HEK293T (cell line): ENCODE measurements at places on chromosomes 2 and 18.

DNA sequence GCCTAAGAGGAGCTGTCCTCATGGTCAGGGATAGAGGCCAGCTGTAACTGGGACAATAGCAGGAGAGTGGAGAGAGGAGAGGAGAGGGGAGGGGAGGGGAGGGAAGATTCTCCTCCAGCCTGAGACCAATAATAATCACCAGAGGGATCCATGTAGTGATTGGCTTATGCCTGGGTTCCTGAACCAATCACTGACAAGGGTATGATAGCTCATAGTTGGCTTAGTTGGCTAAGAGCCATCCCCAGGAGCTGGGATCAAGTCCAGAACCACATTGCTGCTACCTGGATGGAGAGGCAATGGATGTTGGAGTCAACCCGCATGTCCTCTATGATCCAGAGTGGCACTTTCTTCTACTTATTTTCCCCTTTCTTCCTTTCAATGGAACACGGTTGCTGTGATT, 7.7 kb upstream of the ST8SIA5 start:
- DNase-seq: no peak

DNA sequence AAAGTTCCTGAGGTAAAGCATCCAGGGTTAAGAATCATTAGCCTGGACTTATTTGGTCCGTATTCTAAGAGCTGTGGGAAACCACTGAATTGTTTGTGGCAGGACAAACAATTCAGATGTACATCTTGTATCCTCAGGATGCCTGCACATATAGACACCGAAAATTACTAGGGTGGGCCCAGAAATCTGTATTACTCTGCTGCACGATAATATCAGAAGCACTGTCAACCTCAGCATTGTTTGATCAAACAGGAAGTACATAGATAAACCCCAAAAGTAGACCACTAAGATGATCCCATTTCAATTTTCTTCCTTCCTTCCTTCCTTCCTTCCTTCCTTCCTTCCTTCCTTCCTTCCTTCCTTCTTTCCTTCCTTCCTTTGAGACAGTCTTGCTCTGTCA, 34.2 kb upstream of the SPRED2 start:
- no peak for DNase-seq

DNA sequence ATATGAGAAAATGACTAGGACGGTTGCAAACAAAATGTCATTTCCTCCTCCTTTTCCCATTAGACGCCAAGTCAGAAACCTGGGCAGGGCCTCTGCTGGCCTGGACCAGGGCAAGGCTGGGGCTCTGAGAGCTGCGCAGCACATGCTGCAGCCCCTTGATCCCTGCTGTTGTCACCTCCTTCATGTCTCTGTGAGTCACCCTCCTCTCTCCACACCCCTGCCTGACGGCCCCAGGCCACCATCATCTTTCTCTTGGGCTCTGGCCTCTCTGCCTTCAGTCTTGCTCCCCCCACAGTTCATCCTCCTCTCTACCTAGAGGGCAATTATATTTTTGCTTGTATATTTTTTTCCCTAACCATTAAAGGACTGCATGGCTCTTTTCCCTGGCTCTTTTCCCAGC, 10.0 kb downstream of the FLACC1 start:
- no peak for DNase-seq

- no peak for DNase-seq
Observed at GRCh38 chr18:407191-407590, 93.3 kb downstream of the COLEC12 start.

DNA sequence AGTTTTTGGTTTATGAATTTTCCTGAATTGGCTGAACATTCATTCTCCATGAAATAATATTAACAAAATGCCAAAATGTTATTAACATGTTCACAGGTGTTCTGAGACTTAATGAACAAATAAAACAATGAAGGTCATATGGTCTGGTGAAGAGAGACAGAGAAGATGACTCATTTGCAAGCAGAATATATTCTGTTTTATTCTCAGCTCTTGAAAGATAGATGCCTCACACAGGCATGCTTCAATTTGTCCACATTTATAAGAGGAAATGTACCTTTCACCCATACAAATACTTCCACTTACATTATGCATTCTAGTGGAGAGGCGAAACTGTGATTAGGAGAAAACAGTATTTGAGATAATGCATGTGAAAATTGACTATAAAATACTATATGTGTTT, 75.4 kb upstream of the PGAP1 start:
- no peak for DNase-seq

- DNase-seq: no peak
Observed at GRCh38 chr2:210604666-210605065, 48.3 kb downstream of the CPS1 start.

GRCh38 chr2:156343940-156344301, 11.4 kb upstream of the NR4A2 start:
- no peak for DNase-seq

DNA sequence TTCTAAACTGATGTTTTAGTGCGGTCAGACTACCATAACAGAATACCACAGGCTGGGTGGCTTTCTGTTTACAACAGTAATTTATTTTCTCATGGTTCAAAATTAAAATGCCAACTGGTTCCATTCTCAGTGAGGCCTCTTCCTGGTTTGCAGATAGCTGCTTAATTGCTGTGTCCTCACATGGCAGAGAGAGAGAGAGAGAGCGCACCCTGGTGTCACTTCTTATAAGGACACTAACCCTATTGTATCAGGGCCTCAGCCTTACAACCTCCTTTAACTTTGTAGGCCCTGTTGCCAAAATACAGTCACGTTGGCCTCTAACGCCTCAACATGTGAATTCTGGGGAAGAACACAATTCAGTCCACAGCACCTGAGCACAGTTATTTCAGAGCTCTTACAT, 37.5 kb upstream of the ZNF385B start:
- DNase-seq: peak; percentile 46

DNA sequence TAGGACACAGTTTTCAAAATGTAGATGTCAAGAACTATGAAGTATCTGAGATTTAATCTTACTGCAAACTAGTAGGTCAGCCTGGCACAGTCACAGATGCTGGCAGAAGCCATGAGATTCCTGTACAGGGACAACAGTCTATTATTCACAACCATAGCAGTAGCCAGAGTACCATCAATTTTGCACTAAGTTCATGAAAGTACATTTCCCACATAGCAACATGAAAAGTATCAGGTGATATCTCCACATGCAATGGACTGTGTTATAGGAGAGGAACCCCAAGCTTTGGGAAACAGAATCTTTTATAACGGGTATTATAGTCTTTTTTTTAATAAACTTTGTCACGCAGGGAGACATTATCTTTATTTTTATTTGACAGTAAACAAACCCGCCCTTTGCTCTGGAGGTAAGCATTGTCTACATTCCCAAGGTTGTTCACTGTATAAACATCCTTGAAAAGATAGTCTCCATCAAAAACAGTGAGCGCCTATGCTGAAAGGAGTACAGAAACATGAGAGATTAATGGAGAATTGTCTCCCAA, 33.4 kb upstream of the DPP4 start:
- no peak for DNase-seq

- no peak for DNase-seq
Observed at GRCh38 chr2:197144183-197144582, 166.4 kb downstream of the ANKRD44 start.

- DNase-seq: no peak
Observed at GRCh38 chr18:4406856-4407255, 48.3 kb downstream of the DLGAP1 start.

GRCh38 chr2:98149333-98149697, 62.3 kb downstream of the VWA3B start:
- no peak for DNase-seq

DNA sequence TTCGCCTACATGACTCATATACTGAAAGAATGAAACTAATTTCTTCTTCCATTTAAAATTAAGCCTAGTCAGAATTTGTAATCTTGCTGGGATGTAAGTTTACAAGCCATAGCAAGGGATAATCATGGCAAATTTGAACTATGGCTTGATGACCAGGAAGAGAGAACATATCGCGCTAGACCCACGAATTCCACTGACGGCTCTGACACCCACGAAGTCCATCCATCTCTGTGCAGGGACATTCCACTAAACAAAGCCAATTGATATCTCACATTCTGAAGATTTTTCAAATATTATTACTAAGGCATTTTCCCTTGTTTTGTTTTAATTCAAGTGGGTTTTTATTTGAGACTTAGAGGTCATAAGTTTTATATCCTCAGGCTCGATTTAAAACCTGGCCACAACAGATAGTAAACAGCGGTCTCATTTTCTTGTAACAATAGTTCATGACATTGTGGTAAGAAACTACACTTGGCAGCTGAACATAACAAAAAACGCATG, 113.0 kb downstream of the QPCT start:
- no peak for DNase-seq

DNA sequence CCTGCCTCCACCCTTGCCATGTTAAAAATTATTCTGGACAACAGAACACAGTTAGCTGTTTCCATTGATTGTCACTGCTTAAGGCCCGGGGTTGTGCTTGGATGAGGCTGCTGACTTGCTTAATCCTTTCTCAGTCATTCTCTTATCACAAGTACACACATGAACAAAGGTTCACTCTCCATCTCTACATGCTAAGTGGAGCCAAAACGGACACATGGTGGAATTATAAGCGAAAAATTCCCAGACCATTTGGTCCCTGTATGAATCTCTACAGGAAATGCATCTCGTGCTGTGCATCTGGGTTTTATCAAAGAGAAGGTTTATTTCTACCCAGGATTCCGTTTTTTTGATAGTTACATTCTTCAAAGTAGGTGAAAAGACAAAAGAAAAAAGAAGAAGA, 177.5 kb upstream of the ETAA1 start:
- no peak for DNase-seq

- DNase-seq: no peak
Observed at GRCh38 chr2:10389573-10389972, 58.6 kb downstream of the ODC1 start.

- no peak for DNase-seq
Observed at GRCh38 chr18:6650127-6650507, 79.4 kb upstream of the ARHGAP28 start.

DNA sequence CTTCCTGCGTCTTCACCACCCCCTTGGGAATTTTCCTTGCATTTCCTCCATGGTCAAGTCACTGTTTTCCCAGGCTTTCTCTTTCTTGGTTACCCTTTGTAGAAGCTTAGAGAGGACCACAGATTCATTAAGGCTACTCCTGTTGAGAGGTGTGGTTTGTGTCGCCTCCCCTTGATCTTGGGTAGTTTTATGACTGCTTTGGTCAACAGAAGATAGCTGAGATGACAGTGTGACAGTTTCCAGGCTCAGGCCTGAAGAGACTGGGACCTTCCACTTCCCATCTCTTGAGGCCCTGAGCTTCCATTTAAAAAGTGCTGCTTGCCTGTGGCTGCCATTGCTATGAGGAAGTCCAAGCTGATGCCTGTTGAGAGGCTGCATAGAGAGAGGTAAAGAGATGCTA, 5.4 kb downstream of the ACOXL start:
- no peak for DNase-seq

DNA sequence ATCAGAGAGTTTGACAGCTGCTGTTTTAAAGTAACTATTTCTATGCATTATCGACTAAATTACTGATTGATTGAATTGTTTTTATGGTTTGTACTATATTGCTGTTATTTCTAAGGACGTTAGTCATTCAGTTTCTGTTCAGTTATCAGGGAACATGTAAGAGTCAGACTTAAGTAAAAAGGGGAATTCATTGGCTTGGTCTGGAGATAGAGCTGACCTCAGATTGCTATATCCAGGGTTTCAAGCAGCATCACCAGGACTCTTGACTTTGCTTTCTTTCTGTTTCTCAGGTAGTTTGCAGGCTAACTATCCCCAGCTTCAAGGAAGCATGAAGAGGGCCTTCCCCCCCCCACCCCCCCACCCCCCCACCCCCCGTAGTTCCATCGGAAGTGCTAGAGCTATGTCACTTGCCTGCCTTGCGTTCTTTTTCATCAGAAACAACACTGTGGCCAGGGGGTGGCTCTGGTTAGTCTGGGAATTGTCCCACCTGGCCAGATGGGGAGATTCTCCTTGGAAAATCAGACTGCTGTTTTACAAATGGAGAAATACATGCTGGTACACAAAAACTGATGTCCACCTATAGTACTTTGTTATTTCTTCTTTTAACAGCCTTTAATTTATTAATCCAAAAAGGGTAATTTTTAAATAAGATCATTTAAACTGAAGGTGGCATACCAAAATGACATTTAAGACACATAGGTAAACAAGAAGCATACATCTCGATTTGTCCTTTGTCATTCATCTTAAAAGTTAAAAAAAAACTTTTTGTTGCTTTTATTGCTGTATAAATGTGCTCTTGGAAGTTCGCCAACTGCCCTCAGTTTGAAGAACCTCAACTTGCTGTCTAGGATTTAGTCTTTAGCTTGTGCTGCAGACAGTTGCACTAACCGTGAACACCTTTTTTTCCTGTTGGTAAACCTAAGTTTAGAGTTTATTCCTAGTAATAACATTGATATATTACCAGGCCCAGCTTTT, 9.4 kb downstream of the SMAD4 start:
- DNase-seq: no peak

DNA sequence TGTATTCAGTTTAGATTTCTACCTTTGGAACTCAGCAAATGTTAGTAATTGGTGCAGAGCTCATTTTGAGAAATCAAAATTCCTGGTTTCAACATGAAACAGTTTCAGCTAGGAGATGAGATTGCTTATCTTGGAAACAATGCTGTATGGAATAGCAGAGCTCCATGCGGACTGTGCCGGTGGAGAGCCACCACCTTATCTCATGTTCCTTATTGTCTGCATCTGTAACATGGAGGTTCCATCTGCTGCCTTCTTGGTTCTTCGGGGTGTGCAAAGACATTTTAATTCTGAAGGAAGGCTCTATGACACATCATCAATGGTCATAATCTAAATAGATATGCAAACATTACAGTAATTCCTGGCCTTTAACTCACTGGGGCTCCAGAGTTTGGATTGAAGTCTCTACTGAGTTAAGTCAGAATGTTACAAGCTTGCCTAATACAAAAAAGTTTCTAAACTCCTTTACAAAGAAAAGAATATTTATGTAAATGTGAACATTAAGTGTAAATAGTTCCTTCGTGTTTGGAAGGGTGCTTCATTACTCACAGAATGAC, 65.3 kb downstream of the PRKRA start:
- DNase-seq: no peak

DNA sequence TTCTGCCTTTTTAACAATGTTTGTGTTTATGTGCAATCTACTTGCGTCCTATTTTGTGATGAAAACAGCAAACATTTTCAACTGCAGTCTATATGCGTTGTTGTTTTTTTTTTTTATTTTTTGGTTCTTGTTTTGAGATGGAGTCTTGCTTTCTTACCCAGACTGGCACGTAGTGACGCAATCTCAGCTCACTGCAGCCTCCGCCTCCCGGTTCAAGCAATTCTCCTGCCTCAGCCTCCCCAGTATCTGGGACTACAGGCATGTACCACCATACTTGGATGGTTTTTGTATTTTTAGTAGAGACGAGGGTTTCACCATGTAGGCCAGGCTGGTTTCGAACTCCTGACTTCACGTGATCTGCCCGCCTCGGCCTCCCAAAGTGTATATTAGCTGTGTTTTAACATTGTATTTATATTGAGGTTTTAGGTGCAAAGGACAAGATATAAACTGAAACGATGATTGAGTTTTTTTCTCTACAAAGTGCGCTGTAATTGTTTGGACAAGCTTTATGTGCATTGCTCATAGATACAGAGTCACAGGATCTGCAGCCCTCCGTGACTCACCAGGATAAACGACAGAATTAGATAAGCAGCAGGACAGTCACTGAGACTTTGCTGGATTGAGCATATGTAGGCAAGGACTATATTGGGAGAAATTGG, 17.4 kb downstream of the CDH7 start:
- no peak for DNase-seq

- DNase-seq: no peak
Observed at GRCh38 chr2:20468549-20469500, 22.0 kb downstream of the RHOB start.
